ENCODE measurements at places on chromosomes 7 and 10.

GRCh38 chr10:110556969-110557601, 10.4 kb upstream of the SMC3 start:
- no peak for DNase-seq

DNA sequence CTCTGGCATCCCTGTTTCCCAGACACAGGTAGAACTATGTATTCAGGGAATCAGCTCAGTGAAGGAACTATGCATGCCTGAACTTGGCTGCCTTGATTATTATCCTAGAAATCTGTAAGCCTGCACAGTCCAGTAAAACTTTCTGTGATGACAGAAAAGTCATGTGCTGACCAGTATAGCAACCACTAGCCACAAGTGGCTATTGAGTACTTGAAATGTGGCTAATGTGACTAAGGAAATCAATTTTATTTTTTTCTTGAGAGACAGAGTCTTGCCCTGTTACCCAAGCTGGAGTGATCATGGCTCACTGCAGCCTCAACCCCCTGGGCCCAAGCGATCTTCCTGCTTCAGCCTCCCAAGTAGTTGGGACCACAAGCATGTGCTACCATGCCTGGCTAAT, 3.5 kb downstream of the EXOSC1 start:
- no peak for DNase-seq

GRCh38 chr7:125427676-125428075, 498.1 kb upstream of the POT1 start:
- DNase-seq: no peak

DNA sequence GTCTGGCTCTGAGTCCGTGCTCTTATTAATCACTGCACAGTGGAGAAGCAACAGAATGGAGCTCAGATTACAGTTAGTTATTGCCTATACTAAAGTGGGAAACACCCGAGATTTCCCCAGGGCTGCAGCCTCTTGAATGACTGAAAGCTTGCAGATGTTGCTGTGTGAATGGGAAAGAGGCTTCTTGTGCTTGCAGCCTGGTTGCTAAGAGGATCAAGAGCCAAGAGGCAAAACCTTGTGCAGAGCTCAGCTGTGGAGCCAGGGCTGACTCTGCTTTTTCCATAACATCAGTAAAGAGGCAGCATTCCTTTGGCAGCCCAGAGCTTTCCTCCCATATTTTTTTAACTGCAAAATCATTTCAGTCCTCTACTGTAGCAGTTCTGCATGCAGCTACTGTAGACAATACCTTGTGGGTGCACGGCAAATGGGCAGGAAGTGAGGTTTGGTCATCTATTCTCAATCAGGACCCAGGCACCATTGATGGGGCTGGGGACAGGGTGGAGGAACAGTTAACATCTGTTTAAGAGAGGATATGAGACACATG, 86.5 kb downstream of the RALA start:
- DNase-seq: peak; percentile 93

DNA sequence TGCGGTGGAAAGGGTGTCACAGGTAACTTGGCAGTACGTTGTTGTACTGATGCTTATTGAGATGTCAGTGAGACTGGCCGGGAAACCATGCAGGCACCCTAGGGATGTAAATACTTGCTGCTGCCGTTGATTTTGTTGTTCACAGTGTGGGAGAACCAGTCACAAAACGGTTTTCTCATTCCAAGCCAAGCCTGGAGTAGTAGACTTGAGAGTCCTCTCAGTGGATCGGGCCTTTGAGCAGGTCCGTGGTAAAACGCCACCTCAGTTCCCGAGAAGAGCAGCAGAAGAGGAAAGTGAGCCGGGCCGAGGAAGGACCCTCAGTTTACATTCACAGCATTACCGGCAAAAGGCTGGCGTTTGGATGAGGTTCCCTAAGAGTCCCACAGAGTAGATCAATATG, 1.1 kb downstream of the JAKMIP3 start:
- no peak for DNase-seq

DNA sequence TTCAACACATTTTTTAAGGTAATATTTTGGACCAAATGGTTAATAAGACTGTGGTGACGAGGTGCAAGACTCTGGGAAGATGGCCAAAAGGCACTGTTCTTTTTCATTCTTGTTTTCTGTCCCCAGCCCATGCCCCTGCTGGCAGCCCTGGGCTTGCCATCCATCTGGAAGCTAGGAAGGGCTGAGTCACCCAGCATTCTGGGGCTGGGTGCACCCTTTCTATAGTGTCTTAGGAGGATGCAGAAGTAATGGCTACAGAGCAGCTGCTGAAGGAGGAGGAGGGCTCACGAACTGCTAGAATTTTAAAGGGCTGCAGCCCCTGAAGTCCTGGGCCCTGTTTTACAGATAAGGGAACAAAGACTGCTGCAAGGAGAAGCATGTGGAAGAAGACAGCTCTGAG, 42.8 kb upstream of the ZNF32 start:
- DNase-seq: no peak

Data from NCI-H524 treated with DMSO at 0.1 percent for 48 hours (cell line).